Stimulated activated CD4-positive, alpha-beta T cell treated with anti-CD3 and anti-CD28 coated beads, Interleukin-2, amount 100 ng/mL, for 24 hours (primary cell): ENCODE measurements at places on chromosomes 5 and 9.

- DNase-seq = no peak
These were observed 17.1 kb upstream of the ANXA6 start for GRCh38 chr5:151174612-151175101.

GRCh38 chr9:69130456-69131441 is 43.3 kb upstream of the TJP2 start:
- no peak for DNase-seq

DNA sequence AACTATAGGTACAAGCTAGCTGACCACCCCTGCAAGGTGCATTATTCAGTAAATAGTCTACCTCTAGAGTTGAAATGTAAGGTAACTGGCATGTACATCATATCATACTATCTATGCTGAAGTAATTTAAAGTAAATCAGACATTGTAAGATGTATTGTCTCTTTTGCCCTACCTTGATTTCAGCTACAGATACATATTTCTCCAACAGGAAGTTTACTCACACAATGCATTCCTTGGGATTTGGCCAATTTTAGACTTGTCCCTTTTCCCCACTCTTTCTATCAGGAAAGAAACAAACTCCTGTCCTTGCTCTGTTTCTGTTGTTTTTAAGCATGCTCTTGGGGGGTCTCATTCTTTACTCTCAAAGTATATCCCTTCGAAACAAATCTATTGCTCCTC is 58.5 kb upstream of the TSLP start:
- DNase-seq = no peak

GRCh38 chr9:115193777-115194176 is 75.8 kb upstream of the TNC start:
- no peak for DNase-seq

GRCh38 chr5:77718934-77719610 is 57.1 kb downstream of the TBCA start:
- no peak for DNase-seq

- DNase-seq = no peak
These were observed 9.8 kb upstream of the GLE1 start for GRCh38 chr9:128494746-128495129.

GRCh38 chr5:1405539-1406530 is 39.4 kb downstream of the SLC6A3 start:
- DNase-seq = no peak

- DNase-seq = no peak
These were observed 530.8 kb upstream of the CLINT1 start for GRCh38 chr5:158389786-158390185.

GRCh38 chr5:5126444-5126843 is 13.7 kb upstream of the ADAMTS16 start:
- DNase-seq = no peak

DNA sequence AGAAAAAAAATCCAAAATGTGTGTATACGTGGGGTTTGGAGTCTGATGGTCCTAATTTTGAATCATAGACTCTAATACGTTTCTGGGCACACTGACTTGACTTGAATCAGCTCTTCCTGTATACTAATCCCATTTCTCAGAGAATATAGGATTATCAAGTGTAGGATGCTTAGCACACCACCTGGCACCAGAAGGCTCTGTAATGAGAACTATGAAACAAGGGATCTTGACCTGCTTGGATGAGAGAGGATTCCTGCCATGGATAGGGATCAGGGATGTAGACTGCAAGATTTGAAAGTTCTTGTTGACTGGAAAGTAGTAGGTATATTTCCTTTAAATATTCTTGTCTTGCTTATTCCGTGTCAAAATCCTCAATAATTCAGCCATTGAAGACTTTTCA is 7.8 kb downstream of the HSPA4 start:
- DNase-seq = no peak

DNA sequence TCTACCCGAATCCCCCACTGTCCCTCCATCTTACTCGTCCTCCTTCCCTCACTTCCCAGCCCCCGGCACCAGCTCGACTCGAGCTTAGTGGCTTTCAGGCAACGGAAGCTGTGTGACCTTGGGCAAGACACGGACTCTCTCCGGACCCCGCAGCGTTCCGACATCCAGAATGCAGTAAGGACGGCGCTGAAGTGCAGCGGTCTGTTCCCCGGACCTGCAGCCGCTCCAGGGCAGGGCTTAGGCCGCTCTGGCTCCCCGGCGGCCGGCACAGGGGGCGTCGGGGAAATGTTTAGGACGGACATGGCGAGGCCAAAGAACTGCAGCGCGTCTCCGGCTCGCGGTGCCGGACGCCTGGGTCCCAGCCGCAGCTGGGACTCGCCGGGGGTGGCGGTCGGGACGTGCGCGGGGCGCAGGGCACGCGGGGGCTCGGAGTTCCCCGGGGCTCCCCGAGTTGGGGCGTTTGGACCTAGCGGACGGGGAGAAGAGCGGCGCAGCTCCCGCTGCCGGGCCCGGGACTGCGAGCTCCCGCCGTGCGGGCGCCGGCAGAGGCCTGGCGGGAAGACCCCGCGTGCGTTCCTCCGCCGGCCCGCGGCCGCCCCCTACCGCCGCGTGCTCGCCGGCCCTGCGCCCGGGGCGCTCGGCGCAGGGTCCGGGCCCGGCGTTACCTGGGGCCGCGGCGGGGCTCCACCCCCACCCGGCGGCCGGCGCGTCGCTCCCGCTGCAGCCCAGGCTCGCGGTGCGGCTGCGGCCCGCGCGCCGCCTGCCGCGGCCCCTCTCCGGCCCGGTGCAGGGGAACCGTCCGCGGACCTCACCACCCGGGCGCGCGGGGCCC is 5.6 kb upstream of the RNF44 start:
- DNase-seq = no peak

GRCh38 chr5:54296386-54296785 is 14.0 kb downstream of the ARL15 start:
- DNase-seq = no peak

DNA sequence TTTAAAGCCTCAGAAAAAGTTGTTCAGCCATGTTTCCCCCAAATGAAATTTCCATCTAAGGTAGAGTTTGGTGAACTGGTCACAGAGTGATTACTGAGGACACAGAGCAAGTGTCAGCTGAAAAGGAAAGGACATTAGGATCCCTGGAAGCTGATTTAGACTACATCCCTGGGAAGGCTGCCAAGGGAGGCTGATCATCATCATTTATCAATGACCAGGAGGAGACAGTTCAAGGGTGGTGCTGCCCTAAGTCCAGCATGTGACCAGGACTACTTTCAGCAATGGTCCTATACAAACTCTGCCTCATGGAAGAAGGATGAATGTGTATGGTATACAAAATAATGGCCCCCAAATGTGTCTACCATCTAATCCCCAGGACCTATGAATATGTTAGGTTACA is 120.6 kb downstream of the PIK3R1 start:
- DNase-seq = no peak

DNA sequence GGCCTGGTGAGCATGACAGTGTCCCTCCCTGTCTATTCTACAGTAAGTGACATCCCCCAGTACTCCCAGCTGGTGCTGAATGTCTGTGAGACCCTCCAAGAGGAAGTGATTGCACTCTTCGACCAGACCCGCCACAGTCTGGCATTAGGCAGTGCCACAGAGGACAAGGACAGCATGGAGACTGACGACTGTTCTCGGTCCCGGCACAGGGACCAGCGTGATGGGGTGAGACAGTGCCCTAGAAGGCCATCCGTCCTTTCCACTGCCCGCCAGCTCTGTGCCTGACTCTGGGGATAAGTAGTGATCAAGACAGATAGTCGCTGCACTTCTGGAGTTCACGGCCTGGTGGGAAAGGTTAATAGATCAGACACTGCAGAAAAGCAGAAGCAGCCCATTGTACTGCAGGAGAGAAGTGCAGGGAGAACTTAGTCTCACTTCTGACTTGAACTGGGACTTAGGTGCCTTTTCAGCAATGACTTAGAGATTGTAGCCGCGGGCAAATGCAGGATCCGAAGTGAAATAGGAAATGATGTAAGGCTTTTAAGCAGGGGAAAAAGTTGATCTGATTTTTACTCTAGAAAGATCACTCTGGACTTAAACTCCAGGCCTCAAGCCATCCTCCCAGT is 28.4 kb downstream of the SH3GLB2 start:
- no peak for DNase-seq

DNA sequence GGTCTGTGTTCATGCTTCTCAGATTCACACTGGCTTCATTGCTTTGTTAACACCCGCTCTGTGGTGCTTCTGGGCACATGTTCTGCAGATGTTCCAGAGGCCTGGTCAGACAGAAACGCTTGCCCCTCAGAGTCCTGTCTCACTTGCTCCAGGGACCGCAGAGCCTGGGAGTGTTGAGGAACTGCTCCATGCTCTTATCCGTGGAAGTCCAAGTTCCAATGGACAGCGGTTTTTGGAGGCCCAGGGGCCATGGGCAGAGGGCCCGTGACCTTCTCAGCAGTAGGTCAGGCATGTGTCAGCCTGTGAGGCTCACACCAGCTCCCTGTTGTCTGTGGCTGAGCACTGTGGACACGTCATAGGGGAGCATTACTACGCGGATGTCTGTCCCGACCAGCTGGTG is 364.7 kb upstream of the IRX1 start:
- DNase-seq = no peak

DNA sequence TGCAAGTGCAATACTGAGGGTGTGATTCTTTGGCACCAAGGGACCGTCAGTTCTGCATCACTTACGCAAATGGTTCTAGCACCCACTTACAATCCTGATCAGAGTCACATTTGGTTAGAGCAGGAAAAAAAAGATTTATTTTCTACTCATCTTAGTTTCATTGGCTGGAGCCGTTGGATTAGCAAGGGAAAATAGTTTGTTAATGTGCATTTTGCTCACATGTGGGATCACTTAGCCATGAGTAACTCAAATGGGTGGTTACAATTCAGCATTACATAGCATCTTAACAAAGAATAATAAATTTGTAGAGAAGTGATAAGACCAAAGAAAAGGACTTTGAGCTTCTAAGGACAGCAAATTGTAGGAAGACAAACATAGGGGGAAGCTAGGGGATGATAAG is 216.9 kb downstream of the AUH start:
- no peak for DNase-seq

DNA sequence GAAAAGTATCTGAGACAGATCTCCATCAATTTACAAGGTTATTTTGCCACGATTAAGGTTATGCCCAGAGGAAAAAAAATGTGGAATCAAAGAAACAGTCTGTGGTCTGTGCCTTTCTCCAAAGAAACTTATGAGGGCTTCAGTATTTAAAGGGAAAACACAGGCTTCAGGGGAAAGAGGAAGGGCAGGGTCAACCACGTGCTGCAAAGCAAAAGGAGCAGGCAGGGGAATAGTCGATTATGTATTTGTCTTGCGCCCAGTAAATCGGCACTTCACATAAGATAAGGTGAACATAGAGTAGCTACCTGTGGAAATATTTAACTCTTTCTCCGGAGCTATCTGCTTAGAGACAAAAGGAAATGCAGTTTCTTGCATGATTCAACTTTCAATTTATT is 343.7 kb downstream of the RAB3C start:
- no peak for DNase-seq

- DNase-seq = no peak
These were observed 4.8 kb downstream of the PRSS3 start for GRCh38 chr9:33799928-33800704.
